ENCODE measurements at places on chromosomes 4 and X.

GRCh38 chr4:27005501-27005900 is 144.9 kb downstream of the STIM2 start:
- DNase-seq = no peak

DNA sequence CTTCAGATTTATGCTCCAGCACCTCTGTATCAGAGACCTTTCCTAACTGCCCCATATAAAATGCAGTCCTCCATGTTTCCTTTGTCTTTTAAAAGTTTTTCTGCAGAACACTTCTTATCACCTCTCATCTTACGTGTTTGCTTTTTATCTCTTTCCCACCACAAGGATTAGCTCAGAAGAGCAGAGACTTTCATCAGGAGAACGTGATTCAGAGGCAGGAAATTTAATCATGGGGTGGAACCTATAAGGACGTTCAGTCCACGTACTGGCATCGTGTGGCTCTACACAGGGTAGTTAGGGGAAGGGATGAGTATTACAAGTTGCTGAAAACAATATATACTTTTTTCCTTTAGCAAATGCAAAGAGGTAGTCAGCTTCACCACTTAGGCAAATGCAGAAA is 98.7 kb downstream of the SORBS2 start:
- DNase-seq = no peak

- no peak for DNase-seq
Measured at GRCh38 chrX:68428431-68428830, 4.9 kb downstream of the OPHN1 start.

DNA sequence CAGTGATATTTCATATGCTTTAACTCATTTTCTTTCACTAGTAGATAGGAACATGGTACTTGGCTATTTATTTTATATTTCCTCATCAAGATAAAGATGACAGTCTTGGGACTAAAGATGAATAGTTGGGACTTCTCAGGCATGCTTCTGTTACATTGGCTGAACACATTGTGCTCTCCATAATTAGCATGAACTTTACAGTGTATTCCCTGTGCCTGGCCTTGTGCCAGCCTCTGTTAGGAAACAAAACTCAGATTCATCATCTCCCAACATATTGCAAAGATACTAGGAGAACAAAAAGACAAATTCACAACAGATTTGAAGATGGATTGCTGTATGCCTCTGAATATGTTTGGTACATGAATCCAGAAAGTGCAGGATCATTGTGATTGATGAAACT is 26.4 kb downstream of the GRIA2 start:
- DNase-seq = no peak

- no peak for DNase-seq
Measured at GRCh38 chr4:16227462-16227868, 1.2 kb upstream of the TAPT1 start.

- no peak for DNase-seq
Measured at GRCh38 chr4:80249144-80249543, 17.3 kb upstream of the FGF5 start.

DNA sequence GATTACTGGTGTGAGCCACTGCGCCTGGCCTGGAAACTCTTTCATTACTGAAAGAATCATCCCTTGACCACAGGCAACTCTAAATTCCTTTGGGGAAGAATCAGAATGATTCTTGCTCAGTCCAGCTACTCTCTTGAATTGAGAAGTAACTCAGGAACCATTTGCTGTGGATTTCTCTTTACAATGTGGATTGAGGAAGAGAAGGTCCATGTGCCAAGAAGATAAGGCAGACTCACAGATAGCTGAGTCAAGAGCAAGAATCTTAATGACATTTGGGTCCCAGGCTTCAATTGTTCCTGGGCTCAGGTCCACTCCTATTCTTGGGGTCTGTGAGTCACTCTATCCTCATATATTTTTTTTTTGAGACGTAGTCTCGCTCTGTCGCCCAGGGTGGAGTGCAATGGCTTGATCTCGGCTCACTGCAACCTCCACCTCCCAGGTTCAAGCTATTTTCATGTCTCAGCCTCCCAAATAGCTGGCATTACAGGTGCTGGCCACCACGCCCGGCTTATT is 6.2 kb upstream of the MGARP start:
- DNase-seq = no peak

GRCh38 chr4:80266902-80267380 is 477 bp downstream of the FGF5 start:
- DNase-seq = no peak

- no peak for DNase-seq
Measured at GRCh38 chr4:179631321-179631720, 2189.1 kb upstream of the AGA start.

DNA sequence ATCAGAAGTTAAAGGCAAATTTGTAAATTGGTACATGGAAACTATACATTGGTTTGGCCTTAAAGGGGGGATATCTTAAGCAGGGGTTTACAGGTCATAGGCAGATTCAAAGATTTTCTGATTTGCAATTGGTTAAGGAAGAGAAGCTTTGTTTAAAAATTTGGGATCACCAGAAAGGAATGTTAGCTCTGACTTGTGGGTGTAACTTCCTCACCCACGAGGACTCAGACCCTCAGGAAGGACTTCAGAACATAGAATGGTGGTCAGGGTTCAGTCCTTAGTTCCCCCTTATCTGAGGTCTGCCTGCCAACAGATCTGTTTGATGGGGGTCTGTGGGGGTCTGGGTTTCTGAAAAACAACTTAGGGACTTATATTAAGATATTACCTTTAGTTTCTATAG is 427.4 kb upstream of the DIPK2B start:
- DNase-seq = no peak

- no peak for DNase-seq
Measured at GRCh38 chr4:32858971-32859370, 2138.8 kb downstream of the PCDH7 start.

DNA sequence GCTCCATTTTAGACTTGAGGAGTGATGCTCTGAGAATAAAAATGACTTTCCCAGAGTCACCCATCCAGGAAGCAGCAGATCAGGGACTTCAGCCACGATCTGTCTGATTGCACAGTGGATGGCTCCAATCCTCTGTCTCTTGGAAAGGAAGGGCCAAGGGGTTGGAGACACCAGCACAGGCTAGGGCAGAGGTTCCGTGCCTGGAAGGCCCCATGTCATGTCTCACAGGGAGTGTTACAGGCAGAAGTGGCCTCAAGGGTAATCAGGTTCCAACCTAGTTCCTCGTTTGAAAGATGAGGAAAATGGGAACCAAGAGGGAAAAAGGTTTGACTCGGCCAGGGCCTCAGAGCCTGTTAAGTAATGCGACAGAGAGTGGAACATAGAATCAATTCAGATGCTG is 160.0 kb downstream of the EFNB1 start:
- no peak for DNase-seq

DNA sequence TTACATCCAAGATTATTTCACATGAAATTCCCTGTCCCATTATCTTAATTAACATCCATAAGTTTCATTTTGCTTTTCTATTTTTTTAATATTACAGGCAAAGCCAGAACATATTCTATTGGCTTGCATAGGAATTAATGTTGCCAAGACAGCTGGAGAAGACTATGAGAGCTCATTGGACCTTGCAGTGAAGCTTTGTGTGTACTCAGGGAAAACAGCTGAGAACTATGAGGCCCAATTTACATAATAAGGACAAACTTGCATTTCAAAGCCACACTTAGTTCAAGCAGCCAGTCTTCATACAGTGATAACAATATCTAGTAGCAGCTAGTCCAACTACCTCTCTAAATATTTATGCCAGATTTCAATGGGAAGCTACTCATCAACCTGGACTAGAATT is 134.4 kb downstream of the DDX53 start:
- no peak for DNase-seq

DNA sequence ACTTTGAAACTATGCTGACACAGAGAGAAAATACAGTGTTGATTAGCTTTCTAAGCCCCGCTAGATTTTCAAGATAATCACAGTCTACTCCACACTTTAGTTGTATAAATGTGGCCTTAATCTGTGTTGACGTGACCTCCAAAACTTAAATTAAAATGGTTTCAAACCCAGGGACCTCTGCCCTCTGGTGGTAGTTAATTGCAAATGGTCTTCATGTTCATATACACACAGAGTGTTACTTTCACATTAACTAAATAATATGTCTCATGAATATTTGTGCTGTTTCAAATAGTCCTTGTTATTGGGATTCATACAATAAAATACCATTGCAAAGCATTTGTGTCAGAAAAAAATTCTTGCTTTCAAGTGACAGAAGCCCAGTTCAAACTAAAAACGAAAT is 64.3 kb downstream of the TASL start:
- no peak for DNase-seq

- DNase-seq = no peak
Measured at GRCh38 chrX:8689473-8689872, 42.5 kb downstream of the ANOS1 start.

DNA sequence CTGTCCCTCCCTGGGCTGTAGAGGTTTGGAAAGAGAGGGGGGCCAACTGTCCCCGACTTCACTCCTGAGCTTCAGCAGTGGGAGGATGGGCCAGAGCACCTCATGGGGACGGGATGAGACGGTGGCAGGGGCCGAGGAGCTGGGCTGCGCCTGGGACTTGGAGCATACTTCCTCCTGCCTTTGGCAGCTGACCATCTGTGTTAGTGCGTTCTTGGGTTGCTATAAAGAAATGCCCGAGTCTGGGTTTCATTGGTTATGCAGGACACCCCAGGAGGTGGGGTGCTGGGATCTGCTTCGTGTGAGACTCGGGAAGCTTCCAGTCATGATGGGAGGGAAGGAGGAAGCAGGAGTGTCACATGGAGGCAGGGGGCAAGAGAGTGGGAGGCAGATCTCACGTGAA is 7.4 kb downstream of the PSAPL1 start:
- no peak for DNase-seq

DNA sequence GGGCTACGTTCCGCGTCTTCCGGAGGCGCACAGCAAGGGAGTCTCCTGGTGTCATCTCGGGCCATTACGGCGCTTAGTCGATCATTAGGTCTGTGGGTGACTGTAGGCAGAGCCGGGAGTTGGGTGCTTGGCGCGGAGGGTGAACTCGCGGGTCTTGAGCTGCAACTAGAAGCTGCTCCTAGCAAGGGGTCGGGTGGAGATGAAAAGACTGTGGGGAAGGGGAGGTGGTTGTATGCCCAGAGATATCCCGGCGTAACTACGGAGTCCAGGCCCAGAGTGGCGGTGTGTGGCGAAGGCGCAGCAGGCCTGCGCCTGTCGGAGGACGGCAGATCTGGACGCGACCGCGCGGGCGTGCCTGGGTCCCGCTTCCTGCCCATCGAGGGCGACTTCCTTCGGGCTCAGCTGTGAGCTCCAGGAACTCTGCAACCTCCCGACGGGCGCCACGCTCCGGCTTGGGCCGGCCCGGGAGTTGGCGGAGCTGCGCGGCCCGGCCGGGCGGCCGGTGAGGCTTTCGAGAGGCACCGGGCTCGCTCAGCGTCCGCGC is 2.7 kb upstream of the NKX3-2 start:
- DNase-seq = no peak

DNA sequence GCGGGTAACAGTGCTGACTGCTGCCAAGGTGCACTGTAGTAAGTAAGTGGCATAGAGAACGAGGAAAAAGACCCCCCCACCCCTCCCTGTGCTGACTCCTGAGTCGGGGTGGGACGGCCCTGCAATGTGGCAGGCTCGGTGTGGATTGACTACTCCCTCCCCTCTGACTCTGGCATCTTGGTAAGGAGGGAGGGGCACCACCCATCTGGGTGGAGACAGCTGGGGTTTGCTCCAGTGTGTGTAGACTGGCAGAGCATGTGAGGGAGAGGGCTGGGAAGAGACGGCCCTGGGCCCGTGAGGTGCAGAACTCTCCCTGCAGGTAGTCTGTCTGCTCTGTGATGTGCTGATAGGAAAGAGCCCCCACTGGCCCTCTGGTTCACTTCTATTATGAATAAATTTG is 31.0 kb downstream of the NSG1 start:
- DNase-seq = no peak

GRCh38 chr4:154928640-154929257 is 147.7 kb downstream of the RBM46 start:
- DNase-seq = no peak

GRCh38 chr4:78145622-78146021 is 88.5 kb downstream of the FRAS1 start:
- DNase-seq = no peak

DNA sequence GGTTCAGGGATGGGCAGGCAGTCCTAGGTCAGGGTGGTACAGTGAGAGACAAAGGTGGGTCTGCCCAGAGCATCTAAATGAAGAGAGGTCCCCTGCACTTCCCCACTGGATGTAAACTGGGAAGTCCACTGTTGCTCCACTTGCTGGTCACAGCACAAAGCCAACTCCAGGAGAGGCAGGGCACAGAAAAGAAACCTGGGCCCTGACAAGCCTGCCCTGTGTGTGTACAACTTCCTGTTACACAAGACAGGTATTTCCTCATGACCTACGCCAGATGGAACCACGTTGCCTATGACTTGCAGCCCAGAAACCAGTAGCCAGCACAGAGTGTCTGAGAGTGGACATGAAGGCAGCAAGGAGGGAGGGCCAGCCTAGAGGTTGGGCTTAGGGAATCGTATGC is 161.8 kb downstream of the SH3KBP1 start:
- DNase-seq = no peak

DNA sequence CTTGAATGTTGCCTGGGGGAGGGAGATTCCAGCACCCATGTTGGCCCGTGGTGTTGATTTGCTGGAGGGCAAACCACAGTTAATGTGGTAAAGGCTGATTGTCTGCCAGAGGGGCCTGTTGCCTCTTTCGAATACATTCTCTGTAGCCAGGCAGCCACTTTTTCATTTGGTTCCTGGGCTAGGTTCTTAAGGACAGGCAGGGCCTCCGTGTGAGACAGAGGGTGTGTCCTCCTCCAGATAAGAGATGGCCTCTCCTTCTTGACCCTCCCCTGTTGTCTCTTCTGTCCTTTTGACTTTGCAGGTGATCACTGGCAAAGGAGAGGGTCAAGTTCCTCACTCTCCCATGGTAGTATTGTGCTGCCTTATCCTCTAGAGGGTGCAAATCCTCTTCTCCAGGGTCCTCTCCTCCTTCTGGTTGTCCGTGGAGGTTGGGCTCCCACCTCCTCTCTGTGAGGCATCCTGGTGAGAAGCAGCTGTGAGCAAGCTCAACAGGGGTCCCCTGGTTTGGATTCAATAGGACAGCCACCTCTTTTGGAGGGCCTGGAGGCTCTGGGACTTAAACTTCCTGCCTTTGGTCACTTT is 44.9 kb downstream of the ZNF182 start:
- DNase-seq = no peak

DNA sequence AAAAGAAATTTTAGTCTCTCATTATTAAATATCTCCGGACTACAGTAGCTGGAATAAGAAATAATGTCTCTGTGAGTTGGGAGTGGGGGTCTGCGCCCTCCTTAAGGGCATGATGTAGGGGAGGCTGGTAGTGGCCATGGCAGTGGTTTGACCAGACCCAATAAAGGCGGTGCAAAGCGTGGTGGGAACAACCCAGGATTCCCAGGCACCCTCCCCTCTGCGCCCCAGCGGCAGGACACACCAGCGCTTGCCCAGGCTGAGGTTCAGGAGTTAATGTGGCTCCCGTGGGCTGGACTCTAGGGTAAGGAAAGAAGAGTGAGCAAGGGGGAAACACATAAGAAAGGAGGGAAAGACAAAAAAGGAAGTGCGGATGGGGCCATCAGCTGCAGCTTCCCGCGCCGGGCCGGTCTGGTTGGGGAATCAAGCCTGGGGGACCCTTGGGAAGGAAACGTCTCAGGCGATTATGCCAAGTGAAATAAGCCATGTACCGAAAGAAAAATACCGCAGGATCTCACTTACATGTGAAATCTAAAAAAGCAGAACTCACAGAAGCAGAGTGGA is 157.5 kb upstream of the SMIM31 start:
- DNase-seq = no peak
